Esophagus squamous epithelium (tissue), 5 donors: ENCODE measurements at places on chromosomes 12 and 14. TPM values are rescaled to one million over a fixed set of nuclear protein-coding genes. Genes with fewer than 3 reads are reported as not detected.

UBR7 gene
- 29.6 TPM for total RNA-seq

SDR9C7 gene
- 2.9 TPM for total RNA-seq

SMCO2 gene
- total RNA-seq = 1.5 TPM

CAPZA3 gene
- not detected for total RNA-seq

ACSM4 gene
- total RNA-seq = not detected

DHRS4 gene
- total RNA-seq = 35.5 TPM

SART3 gene
- 50.4 TPM for total RNA-seq

GRCh38 chr12:78864870-78865463, 393 bp downstream of the SYT1 start:
- no peak for DNase-seq
- no peak overlapping the region for H3K27ac ChIP-seq
- no peaks in the 10 kb centered on the region for H3K4me1 ChIP-seq
- no peaks in the 10 kb centered on the region for H3K36me3 ChIP-seq
- H3K27me3 ChIP-seq = no peaks in the 10 kb centered on the region

- H3K36me3 ChIP-seq = peaks cover 90% of the 10 kb centered on the region
- no peak overlapping the region for H3K27ac ChIP-seq
- no peaks in the 10 kb centered on the region for H3K27me3 ChIP-seq
- H3K4me1 ChIP-seq = no peaks in the 10 kb centered on the region
Measured at GRCh38 chr12:57712701-57713100, 18.8 kb downstream of the OS9 start.

DNA sequence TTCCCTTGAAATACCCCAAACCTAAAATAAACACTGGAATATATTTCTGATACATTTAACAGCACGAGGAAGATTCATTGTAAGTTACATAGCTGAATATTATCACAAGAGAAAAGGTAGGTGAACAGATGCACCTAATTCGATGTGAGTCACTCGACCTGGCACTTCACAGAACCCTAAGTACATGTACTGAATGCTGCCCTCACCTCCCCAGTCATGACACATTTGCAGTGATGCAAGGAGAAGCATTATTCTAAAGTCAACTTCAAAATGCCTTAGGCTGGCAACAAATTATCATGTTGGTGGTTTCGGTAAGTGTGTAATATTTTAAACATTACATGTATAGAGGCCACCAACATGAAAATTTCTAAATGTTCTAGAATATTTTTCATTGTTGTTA, 35.2 kb upstream of the TMTC2 start:
- H3K4me1 ChIP-seq = peaks cover 28% of the 10 kb centered on the region
- peak overlapping the region; percentile 84 for H3K27ac ChIP-seq
- no peaks in the 10 kb centered on the region for H3K36me3 ChIP-seq

DNA sequence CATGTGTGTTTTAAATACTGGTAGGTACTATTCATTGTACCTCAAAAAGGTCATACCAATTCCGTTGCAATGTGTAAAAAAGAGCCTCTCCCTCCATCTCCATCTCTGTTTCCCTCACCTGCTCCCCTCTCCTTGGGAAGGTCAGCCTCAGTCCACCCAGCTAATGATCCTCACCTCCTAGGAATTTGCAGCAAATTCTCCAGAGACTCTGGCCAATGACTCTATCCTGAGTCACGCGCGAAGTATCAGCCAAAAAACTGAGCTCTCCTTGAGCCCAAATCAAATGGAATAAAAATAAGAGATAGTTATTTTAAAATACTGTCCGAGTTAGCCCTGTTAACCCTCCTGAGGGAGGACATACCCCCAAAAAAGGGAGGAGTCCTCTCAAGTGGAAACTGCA, 148.4 kb downstream of the DPF3 start:
- no peaks in the 10 kb centered on the region for H3K4me1 ChIP-seq
- H3K27ac ChIP-seq = no peak overlapping the region
- H3K4me3 ChIP-seq = no peak overlapping the region
- no peak for DNase-seq

DNA sequence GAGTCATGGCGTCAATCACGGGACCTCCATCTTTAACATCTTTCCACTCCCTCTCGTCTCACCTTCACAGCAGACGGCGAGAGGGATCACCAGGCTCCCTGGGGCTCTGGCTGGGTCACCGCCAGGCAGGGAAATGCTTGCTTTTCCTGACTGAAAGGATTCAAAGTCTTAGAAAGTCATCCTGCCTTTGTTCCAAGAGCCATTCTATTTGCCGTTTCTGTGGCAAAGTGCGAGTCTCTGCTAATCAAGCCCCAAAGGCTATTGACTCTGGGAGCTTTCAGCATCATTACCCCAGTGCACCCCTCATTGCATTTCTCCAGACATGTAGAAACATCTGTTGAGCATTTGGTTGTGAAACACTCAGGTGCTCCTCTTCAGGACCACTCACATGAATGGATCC, 69.6 kb downstream of the GSC start:
- no peaks in the 10 kb centered on the region for H3K27me3 ChIP-seq
- DNase-seq = no peak

DNA sequence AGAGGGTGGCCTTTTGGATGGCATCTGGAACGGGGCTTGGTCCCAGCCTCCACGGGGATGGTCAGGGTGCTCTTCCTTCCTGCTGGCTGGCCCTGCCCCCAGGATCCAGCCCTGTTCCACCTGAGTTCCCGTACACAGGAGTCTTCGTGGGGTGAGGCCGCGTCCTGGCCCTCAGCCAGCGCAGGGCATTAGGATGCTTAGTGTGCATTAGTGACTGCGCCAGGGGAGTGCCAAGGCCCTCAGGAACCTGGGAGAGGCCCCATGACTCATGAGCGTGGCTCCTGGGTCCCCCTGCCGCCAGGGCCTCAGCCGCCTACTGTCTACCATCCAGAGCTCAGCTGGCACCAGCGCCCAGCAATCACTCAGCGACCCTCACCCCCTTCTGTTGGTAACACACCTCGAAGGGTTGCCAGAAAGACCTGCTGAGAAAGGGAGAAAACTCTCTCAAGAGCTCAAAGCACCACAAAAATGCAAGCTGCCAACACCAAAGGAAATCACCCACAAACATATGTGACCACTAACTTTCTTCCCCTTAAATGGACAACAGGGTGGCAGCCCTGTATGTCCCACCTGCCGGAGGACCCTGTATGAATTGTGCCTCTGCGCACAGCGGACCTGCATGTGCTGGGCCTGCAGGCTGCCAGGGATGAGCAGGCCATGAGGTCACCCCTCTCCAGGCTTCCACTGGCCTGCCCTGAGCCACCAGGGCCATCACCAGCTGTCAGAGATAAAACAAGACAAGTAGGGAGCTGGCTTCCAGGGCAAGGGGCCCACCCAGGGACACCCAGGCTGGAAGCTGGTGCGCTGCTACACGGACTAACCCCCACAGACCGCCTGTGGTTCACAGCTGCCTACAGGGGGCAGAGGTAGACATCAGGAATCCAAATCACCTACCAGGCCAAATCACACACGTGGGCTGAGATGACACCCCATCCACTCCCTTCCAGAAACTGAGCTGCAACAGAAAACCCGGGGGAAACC, 28.7 kb downstream of the CCDC85C start:
- peaks cover 100% of the 10 kb centered on the region for H3K4me1 ChIP-seq
- peak overlapping the region; percentile 92 for H3K27ac ChIP-seq
- H3K27me3 ChIP-seq = no peaks in the 10 kb centered on the region
- DNase-seq = no peak

DNA sequence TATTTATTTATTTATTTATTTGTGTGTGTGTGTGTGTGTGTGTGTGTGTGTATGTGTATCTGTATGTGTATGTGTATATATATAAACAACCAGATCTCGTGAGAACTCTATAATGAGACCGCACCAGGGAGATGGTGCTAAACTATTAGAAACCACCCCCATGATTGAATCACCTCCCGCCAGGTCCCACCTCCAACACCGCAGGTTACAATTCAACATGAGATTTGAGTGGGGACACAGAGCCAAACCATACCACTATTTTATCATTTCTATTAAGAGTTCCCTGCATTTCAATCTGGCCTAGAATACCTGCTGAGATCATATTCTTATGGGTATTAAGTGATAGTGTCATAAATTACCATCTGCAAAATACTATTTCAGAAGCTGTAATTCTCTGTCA, 243.8 kb upstream of the PLEKHG7 start:
- no peak for DNase-seq
- H3K4me1 ChIP-seq = no peaks in the 10 kb centered on the region
- H3K4me3 ChIP-seq = no peak overlapping the region
- no peak overlapping the region for H3K27ac ChIP-seq
- no peaks in the 10 kb centered on the region for H3K27me3 ChIP-seq
- H3K36me3 ChIP-seq = no peaks in the 10 kb centered on the region

DNA sequence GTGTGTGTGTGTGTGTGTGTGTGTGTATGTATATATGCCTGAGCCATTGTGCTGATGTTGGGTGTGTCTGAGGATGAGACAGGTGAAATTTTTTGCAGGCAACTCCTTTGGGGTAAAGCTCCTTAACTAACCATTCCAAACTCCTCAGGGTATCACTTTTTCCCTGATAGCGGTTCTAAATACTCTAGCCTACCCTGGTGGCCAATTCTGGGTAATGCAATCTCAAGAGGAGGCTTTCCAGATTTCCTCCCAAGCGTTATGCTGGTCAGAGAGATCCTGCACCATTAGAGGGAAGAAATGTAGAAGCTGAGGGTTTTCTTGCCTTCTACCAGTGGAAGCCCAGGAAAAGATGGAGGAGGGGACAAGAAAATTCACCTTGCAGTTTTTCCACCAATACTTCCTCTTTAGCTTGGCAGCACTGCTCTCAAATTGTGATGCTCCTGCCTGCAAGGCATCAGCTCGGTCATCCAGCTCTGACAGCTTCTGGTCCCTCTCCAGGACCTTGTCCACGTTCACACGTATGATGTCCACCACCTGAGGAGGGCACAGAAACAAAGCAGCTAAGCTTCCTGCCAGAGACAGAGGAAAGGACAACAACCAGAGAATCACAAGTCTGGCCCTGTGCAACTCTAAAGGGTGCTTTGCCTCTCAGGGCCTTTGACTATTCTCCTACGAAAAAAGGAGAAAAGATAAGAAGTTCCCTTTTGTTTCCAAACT, 4.9 kb downstream of the VAMP1 start:
- no peak for DNase-seq
- H3K4me3 ChIP-seq = no peak overlapping the region
- no peak overlapping the region for H3K27ac ChIP-seq
- H3K4me1 ChIP-seq = peaks cover 90% of the 10 kb centered on the region
- no peaks in the 10 kb centered on the region for H3K27me3 ChIP-seq

GRCh38 chr12:131124487-131125280, 171.0 kb downstream of the ADGRD1 start:
- no peaks in the 10 kb centered on the region for H3K4me1 ChIP-seq
- no peak for DNase-seq
- no peaks in the 10 kb centered on the region for H3K27me3 ChIP-seq

GRCh38 chr14:77098529-77099353, 683 bp downstream of the CIPC start:
- no peaks in the 10 kb centered on the region for H3K36me3 ChIP-seq
- H3K4me1 ChIP-seq = peaks cover 76% of the 10 kb centered on the region
- H3K4me3 ChIP-seq = peak overlapping the region; percentile 92

DNA sequence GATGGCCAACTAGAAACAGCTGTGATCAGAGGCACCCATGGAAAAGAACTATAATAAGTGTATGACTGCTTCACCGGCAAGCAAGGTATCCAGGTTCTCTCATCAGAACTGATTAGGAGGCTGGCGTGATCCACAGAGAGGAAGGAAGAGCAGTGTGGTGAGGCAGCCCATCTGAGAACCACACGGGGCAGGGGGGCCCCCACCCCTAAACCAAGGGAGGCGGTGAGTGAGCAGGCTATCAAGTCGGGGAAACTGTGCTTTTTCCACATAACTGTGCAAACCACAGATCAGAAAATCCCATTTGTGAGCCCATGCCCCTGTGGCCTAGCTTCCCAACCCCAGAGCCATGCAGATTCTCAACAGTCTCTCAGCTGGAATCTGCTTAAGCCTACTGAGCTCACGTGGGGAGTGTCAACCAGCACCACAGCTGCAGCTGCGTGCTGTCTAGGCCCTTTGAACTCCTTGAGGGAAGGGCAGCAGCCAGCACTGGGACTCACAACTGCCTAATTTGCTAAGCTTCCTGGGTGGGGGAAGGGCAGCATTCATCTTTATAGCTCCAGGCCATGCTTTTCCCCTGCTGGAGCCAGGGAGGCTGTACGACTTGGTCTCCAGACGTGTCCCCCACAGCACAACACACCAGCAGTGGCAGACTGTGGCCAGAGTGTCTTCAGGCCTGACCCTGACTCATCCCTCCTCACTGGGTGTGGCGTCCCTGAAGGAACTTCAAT, 444.4 kb upstream of the ATP2B1 start:
- no peaks in the 10 kb centered on the region for H3K36me3 ChIP-seq
- no peaks in the 10 kb centered on the region for H3K27me3 ChIP-seq
- H3K4me3 ChIP-seq = no peak overlapping the region
- no peak for DNase-seq
- H3K27ac ChIP-seq = no peak overlapping the region

- H3K4me1 ChIP-seq = no peaks in the 10 kb centered on the region
- H3K36me3 ChIP-seq = no peaks in the 10 kb centered on the region
- no peak for DNase-seq
- no peak overlapping the region for H3K4me3 ChIP-seq
- H3K27me3 ChIP-seq = no peaks in the 10 kb centered on the region
Measured at GRCh38 chr12:73383584-73384222, 1111.5 kb downstream of the TRHDE start.

DNA sequence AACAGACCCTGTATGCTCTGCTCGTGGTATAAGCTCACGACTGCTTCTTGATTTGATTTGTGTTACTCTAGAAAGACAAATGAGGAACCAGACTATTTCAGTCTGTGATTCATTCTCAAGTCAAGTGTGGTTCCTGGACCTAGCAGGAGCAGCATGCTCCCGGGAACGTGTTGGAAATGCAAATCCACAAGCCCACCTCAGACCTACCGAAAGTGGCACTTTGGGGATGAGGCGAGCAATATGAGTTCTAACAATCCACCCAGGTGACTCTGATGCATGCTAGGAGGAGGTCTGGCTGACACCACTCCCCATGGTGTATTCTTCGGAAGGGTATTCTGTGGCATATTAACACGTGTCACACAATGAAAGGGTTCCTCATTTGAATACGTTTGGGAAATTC, 59.5 kb upstream of the TMX1 start:
- no peak overlapping the region for H3K27ac ChIP-seq
- H3K4me1 ChIP-seq = no peaks in the 10 kb centered on the region
- no peak for DNase-seq
- H3K27me3 ChIP-seq = no peaks in the 10 kb centered on the region
- no peak overlapping the region for H3K4me3 ChIP-seq
- H3K36me3 ChIP-seq = no peaks in the 10 kb centered on the region

DNA sequence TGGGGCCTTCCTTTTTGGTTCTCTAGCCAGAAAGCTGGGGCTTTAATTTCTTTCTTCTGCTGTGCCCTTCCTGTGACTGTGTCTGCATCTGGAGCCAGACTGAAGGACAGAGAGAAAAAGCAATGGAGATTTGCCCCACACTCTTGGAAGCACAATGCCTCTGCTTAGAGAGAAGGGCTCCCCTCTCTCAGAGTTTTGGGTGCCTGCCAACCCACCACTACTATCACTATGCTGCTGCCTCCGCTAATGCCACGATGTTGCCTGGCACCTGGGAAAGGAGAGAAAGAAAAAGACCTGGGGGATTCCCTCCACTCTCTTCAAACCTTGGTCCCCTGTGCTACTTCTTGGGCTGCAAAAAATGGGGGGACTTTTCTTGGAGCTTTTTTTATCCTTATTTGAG, 52.6 kb downstream of the TMEM260 start:
- H3K4me1 ChIP-seq = no peaks in the 10 kb centered on the region
- H3K27ac ChIP-seq = no peak overlapping the region
- no peaks in the 10 kb centered on the region for H3K27me3 ChIP-seq
- no peak overlapping the region for H3K4me3 ChIP-seq
- DNase-seq = no peak
- peaks cover 100% of the 10 kb centered on the region for H3K36me3 ChIP-seq
